ENCODE measurements at places on chromosomes 13 and 19.

GRCh38 chr19:16268676-16269319, 55.8 kb upstream of the KLF2 start:
- DNase-seq: peak; percentile 31

DNA sequence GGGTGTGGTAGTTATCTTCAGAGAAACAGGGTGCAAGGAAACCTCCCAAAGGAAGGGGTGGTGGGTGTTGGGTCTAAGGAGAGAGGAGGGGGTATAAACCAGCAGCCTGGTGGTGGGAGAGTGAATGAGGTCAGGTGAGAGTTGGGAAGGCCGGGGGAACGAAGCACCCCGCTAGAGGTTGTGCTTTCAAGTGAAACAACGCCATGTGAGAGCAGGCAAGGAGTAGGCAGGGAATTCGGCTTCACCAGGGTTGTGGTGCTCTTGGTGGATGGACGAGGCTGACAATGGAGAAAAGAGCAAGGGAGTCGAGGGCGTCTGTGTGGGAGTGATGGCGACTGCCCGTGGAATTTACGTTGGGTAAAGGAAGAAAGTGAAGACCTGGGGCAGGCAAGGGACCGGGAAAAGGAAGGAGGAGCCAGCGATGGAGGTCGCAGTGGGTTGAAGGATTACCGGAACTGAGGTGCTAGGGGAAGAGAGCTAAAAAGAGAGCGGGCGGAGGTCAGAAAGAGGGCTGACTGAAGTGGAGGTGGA, 2.1 kb upstream of the MLNR start:
- no peak for DNase-seq

DNA sequence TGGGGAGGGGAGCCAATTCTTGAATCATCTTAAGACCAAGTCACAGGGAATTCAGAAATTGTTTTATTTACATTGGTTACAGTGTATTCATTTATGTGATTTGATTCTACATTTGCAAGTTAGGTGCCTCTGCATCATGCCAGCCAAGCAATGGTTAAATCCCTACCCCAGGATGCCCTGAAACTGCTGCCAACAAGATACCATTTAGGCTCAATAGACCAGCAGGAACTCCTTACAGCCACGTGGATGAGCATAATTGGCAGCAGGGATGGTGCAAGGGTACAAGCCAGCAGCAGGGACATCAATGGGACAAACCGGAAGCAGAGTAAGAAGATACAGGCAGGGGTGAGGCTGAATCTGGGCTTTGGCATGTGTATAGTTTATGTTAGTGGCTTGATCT, 72.4 kb upstream of the NBEA start:
- no peak for DNase-seq

- DNase-seq: no peak
Measured at GRCh38 chr13:23794267-23795161, 94.7 kb downstream of the MIPEP start.
